T-helper 2 cell (primary cell): ENCODE measurements at places on chromosomes 12 and 14.

- no peak for DNase-seq
Observed at GRCh38 chr12:15540005-15540404, 217.7 kb downstream of the PTPRO start.

DNA sequence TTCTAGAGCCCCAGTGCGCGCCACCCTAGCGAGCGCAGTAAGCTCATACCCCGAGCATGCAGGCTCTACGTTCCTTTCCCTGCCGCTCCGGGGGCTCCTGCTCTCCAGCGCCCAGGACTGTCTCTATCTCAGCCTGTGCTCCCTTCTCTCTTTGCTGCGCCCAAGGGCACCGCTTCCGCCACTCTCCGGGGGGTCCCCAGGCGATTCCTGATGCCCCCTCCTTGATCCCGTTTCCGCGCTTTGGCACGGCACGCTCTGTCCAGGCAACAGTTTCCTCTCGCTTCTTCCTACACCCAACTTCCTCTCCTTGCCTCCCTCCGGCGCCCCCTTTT lies 791 bp downstream of the TMEM233 start:
- no peak for DNase-seq

GRCh38 chr14:44291366-44291915 lies 215.6 kb downstream of the FSCB start:
- no peak for DNase-seq

GRCh38 chr14:93535537-93535936 lies 104.8 kb downstream of the UNC79 start:
- no peak for DNase-seq

DNA sequence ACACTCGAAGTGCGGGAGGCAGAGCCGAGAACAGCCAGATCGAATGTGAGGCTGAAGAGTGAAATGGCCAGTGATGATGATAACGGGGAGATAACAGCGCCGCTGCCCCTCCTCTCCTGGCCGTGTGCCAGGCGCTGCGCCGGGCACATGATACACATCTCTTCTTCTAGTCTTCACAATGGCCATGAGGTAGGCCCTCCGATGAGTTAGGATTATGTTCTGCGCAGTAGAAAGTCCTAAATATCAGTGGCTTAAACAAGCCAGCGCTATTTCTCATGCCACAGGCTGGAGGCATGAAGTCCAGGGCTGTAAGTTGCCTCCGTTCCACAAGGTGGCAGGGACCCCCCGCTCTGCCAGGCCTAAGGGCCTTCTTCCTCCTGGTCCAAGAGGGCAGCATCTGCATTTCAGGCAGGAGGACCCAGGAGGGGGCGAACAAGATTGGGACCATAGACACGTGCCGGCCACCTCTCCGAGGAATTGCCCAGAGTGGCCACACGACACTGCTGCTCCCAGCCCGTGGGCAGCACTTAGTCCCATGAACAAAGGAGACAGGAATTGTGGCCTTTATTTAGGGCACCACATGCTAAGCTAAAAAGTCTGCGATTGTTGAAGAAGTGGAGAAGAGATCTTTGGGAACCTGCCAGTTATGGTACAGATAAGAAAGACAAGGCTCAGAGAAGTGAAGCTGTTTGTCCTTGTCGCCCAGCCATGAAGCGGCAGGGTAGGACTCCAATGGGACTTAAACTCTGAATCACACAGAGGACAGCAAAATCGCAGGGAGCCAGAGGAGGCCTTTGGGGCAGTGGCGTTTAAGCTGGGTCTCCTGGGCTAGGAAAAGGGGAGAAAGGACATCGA lies 10.9 kb upstream of the HVCN1 start:
- no peak for DNase-seq

GRCh38 chr14:22390824-22391461 lies 198.1 kb downstream of the DAD1 start:
- DNase-seq = no peak

DNA sequence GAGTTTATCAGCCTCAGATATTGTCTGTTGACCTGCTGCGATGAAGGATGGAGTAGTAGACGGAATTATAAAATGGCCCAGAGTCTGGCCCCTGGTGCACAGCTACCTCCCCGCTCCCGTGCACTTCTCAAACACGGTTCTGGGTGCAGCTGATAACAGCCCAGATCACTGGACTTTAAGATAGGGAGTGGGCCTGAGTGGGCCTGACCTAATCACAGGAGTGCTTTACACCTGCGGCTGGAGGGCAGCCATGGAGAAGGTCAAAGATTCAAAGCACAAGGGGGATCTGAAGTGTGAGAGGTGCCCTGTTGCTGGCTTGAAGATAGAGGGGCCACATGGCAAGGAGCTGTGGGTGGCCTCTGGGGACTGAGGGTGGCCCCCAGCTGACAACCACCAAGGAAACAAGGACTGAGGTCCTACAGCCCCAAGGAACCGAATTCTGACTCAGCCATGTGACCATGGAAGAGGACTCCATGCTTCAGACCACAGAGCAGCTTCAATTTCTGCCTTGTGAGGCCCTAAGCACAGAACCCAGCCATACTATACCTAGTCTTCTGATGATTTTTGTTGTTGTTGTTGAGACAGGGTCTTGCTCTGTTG lies 113.4 kb downstream of the ZNF664 start:
- DNase-seq = no peak

- no peak for DNase-seq
Observed at GRCh38 chr12:1474041-1474573, 120.3 kb downstream of the FBXL14 start.

- no peak for DNase-seq
Observed at GRCh38 chr12:31991146-31991545, 31.9 kb downstream of the RESF1 start.

DNA sequence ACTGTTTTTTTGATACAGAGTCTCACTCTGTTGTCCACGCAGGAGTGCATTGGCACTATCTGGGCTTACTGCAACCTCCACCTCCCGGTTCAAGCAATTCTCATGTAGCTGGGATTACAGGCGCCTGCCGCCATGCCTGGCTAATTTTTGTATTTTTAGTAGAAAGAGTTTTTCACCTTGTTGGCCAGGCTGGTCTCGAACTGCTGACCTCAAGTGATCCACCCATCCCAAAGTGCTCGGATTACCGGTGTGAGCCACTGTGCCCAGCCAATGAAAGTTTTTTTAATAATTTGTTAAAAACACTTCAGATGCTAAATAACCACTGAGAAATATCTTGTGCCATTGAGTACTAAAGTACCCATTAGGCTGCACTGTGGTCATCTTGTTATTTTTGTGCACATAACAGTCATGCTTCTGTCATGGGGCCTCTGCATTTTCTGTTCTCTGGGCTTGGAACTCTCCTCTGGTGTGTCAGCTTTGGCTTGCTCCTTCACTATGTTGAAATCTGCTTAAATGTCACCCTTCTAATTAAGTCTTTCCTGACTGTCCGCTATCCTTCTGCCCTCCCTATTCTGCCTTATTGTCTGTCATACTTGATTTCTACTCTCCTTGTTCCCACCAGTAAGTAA lies 105.1 kb downstream of the KTN1 start:
- DNase-seq = no peak
